ENCODE measurements at places on chromosomes 2 and 18.
A peak's percentile ranks its signal among the peaks of the same experiment; 100 is the strongest.

DNA sequence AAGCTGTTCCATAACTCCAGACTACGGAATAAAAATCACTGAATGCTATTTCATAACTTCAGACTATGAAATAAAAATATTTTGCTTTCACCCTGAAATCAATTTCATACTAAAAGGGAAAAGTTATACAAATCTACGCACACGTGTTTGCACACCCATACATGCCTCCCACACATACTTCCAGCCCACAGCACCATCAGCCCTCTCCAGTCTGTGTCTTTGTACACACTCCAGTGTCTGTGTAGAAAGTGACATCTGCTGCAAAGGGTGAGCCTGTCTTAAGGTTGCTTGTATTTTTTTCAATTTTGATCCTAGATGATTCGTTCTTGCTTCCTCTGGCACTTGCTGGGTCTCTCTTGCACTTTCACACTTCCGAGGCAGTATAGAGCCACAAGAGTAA, 53.6 kb downstream of the VIT start:
- DNase-seq: no peak

- DNase-seq: no peak
Observed at GRCh38 chr2:102839668-102840388, 78.0 kb downstream of the TMEM182 start.

- no peak for DNase-seq
Observed at GRCh38 chr2:17790536-17790935, 25.7 kb upstream of the MSGN1 start.

- DNase-seq: no peak
Observed at GRCh38 chr2:235083822-235084221, 132.0 kb downstream of the SH3BP4 start.

DNA sequence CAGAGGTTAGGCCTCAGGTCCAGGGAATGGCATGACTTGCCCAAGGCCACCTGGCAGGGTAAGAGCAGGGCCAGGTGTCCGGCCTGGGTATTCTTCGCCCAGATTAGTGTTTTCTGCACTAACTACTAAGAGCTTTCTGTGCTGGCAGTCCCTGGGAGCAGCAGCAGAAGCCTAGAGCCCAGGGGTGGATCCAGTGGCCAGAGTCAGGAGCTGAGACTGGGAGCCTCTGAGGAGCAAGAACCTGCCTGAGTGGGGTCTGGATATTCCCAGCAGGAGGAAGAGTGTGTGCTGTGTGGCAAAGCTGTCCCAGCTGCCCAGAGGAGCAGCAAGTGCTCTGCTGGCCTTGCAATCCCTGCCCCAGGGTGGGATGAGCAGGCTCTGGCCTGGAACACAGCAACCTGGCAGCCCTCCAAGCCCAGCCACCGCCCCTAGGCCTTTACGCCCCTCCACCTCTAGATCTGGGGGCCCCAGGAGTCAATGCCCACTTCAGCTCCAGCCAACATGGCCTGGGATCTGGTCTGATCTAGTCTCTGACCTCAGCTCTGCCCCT, 30.7 kb upstream of the GPAT2 start:
- DNase-seq: no peak

- DNase-seq: peak; percentile 60
Observed at GRCh38 chr2:37625796-37626571, 45.5 kb downstream of the CDC42EP3 start.

GRCh38 chr2:239389414-239390329, 11.1 kb downstream of the HDAC4 start:
- no peak for DNase-seq

GRCh38 chr2:12057436-12058166, 311.2 kb downstream of the LPIN1 start:
- peak; percentile 66 for DNase-seq

DNA sequence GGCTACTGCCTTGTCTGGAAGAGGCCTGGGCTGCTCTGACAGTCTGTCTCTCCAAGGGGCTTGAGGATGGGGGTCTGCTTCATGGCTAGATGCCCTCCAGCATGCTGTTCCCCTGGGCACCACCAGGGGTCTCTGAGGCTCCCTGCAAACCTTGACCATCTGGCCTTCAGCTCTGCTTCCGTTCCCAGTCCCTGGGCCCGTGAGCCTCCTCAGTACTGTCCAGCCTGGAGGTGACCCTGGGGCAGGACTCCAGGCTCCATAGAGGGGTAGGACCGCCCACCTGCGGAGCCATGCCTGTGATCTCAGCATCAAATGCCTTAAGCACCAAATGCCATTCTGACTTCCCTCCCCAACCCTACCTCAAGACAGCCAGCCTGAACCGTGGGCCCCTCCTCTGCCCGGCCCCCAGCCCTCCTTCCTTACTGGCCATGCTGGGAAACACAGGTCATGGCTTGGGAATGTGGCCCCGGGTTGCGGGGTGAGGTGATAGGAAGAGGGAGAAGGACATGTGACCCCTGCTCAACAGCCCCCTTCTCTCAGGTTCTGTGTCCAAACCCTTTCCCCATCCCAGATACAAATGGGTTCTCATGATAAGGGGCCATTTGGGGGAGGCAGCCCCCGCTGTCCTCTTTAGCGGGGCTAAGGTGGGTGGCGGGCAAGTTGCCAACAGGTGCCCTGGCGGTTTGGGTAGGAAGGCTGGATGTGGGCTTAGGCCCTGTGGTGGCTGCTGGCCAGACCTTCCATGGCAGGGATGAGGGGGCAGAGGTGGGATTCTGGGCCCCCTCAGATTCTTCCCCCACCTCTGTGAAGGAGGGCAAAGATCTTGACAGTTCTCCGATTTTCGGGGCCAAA, 25.0 kb downstream of the SPEG start:
- peak; percentile 21 for DNase-seq

DNA sequence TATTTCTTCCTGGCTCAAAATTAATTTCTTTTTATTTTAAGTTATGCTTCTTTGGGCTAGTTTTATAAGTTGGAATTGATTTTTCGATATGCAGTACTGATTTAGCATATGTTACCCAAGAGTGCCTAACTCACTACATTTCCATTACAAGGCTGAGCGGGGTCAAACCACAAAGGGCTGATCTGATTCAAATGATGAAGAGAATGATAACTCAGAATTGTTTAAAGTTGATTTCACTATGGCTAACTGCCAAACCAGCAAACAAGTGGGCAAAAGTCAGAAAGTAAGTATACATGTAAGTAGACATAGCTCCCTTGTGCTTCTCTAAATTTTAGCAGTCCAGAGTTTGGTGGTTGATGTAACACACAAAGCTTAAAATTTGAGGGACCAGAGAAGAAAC, 35.6 kb downstream of the RAD51AP2 start:
- no peak for DNase-seq

DNA sequence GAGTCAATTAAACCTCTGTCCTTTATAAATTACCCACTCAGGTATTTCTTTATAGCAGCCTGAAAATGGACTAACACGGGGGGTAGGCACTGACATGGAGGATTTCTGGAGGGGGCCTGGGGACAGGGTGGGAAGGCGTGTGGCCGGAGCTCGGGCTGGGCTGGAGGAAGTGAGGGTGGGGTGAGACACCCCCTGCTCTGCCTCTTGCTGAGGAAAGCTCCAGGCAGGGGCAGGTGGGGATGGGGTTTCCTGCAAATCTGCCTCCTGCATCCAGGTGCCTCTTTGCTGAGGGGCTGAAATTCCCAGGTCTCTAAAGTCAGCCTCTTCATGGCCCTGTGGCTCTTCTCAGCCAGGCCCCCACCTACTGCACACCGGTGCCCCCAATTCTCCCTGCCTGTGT, 25.7 kb upstream of the OTOS start:
- DNase-seq: no peak

DNA sequence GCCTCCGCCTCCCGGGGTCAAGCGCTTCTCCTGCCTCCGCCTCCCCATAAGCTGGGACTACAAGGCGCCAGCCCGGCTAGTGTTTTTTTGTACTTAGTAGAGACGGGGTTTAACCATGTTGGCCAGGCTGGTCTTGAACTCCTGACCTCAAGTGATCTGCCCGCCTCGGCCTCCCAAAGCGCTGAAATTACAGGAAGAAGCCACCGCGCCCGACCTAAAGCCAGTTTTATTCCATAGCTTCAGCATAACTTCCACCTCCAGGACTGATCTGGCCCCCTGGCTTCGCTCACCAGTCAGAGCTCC, 783 bp upstream of the TXNL4A start:
- DNase-seq: no peak

GRCh38 chr2:240469239-240469636, 33.8 kb downstream of the GPC1 start:
- no peak for DNase-seq

DNA sequence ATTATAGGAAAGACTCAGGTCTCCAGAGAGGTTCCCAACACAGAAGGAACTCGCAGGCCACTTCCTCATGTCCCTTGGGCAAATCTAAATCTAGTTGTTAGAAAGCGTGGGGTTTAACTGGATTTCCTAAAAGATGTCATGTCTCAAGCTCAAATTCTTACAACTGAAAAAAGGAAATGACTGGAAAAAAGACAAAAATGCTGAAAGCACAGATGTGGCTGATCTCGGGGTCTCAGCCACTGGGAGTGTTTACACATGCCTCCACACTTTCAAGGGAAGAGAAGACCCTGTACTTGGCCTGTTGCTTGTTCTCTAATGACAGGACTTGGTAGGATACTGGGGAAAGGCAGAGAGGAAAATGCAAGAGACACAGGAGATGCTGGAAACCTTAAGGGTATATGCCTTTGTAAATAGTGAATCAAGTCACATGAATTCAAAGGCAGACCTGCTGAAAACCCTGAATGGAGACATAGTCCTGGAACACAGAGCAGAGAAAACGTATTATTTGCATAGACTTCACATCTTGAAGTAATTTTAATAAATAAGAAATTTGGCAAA, 160.9 kb upstream of the MEIS1 start:
- DNase-seq: no peak

Measured in CD4-positive, alpha-beta T cell treated with Interleukin-1 beta for 1 hour (primary cell).